MG63 (cell line): ENCODE measurements at places on chromosomes 1 and 21.

DNA sequence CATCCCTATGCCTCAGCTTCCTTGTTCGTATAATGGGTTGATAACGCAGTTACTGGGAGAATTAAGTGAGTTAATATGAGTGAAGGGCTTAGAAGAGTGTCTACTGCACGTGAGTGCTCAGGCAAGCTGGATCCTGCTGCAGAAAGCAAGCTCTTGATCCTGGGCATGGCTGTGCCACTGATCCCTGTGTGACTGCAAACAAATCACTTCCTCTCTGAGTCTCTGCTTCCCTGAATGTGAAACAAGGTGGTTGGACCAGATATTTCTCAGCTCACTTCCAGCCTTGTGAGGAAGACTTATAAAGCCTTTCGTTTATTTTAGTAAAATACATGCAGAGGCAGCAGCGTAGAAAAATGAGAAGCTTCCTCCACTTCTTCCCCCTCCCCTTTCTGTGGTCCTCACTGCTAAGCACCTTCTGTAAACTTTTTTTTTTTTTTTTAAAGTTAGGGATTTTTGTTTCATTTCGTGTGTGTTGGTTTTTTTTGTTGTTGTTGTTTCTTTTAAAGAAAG is 13.8 kb downstream of the PSEN2 start:
- DNase-seq, result no peak

DNA sequence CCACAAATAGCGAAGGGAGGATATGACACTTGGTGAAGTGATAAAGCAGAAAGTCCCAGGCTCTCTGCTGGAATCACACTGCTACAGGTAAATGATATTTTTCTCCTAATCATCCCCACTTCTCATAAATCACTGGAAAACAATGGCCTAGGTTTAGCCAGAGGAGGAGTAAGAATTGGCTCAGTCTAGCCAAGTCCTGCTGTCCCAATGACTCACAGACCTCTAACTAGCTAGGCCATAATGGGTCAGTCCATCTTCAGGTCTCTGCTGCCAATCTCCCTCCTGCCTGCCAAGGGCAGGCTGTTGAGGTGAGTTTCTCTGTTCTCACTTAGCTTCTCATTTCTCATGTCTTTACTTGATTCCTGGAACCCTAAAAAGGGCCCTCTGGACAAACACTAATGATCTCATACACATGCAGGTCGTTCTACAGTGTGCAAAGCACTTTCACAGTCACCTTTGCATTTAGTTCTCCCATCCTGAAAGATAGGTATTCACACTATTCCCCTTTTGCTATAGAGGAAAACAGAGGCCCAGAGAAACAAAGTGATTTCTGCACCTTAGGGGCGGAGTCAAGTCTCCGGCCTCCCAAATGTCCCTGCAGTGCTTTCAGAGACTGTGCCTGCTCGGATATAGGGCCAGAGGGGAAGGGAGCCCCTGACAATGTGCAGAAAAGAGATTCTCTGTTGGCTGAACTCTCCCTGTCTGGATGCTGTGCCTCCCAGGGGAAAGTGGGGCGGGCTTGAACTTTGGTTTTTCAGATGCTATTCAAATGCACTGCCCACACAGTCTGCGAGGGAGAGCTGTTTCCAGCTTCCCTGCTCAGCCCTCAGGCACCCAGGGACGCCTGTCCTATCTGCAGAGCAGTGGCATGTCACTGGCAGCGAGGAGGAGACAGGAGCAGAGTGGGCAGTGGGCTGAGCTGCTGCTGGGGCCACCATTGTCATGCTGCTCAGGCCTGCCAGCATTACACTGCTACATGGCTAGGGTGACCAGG is 3.9 kb upstream of the CDK18 start:
- peak; percentile 87 for DNase-seq

GRCh38 chr1:22223176-22223575 is 80.3 kb upstream of the WNT4 start:
- no peak for DNase-seq

DNA sequence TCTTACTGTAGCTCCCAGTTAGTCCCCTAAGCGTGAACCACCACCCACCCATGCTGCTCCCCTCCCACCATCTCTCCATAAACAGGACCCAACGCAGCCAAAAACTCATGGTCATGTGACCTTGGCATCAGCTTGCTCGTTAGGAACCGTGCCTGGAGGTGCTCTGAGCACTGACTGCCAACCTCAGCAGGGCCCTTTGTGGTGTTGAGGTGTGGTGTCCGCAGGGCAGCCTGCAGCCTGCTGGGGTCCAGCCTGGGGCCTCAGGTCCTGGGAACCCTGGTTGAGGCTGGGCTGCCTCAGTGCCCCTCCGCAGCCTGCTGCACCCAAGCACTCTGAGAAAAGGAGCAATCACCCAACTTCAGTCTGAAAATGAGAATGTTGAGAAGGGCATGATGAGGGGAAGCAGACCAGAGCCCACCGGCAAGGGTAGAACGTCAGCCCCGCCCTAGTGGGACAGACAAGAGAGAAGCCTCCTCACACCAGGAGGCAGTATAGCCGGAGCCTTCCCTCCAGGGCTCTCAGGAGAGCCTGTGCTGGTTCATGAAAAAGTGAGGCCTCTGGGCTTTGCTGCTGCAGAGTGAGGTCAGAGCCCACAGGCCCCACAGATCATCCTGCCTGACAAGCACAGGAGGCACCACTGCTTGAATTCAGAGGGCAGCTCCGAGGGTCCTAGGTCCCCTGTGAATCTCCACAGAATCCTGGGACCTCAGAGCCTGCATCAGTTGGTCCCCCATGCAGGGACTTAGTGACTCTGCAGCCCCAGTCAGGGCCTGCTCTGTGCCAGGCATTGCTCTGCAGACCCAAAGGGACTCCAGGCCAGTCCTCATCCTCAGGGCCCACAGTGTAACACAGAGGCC is 4.9 kb upstream of the COL6A2 start:
- DNase-seq, result peak; percentile 52

DNA sequence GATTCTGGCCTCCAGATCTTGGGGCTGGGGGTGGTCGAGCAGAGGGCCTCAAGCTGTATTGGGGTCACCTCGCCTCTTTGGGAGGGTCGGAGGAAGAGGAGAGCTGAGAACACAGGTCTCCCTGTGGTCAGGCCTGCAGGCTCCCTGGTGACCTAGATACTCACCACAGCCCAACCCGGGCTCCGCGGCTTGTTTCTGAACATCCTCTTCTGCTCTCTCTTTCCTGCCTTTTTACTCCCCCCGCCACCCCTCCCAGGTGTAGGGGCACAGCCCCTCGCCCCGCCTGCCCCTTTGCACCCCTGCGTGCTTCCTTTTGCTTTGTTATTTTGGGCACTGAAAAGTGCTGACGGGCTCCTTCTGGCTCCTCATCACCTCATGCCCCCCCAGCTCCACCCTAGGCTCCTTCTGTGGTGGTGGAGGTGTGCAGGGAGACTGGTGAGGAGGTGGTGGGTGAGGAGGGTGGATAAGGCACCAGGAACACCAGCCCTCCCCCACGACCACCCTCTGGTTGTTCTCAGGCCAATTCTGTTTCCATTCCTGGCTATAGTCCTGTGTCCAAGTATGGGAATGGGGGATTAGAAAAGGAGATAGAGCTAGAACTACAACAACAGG is 10.6 kb upstream of the LINGO4 start:
- no peak for DNase-seq

- peak; percentile 12 for DNase-seq
Observed at GRCh38 chr1:11535761-11536572, 57.0 kb downstream of the DISP3 start.

DNA sequence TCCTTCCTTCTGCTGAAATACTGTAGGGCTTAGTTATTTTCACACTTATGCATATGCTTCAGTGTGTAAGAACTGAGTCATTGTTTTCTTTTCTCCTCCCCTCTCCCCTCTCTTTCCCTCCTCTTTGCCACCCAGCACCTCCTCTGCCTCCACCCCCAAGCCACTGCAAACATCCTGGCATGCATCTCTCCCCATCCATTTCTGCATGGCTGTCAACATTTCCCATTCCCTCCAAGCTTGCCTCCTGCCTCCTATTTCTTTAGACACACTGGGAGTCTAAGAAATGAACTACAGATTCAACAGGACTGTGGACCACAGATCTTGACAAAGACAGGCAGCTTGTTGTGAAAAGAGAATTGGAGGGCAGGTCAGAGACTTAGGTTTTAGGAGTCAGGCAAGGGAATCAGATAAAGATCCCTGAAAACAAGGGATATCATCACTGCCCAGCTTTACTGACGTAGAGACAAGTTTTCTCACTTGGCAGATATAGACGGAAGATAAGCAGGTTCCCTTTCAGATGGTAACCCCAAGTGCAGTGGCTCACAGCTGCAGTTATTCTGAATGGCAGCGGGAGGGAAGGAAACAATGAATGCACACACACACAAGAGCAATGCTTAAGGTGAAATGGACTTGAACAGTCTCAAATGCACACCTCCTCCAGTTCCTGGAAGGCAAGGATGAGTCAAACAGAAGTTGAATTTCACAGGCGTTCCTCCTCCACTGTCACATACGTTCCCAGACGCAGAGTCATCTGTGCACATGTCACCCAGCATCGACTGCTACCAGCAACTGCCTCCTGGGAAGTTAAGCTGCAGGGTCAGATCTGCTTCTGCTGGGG is 56.1 kb downstream of the HIVEP3 start:
- DNase-seq, result peak; percentile 51

GRCh38 chr1:85475055-85475454 is 10.1 kb upstream of the DDAH1 start:
- no peak for DNase-seq

DNA sequence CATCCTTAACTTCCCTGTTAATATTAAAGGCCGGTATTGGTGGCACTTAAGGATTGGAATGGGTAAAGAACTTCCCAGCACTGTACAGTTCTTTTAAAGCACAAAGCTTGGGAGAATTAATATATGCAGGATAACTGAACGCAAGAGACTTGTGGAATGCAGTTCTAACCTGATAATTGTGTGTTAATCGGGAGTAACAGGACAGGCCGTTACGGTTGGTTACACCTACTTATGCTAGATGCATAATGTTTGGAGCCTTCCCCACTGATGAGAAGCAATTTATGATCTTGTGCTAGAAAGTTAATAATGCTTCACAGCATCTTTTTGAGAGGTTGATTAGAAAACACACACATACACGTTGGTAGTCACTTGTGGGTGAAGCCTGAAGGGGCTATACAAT is 7.0 kb downstream of the CHTOP start:
- DNase-seq, result no peak

- DNase-seq, result no peak
Observed at GRCh38 chr1:67597336-67597735, 87.7 kb upstream of the GADD45A start.

GRCh38 chr1:245128381-245129101 is 26.2 kb upstream of the KIF26B start:
- no peak for DNase-seq

DNA sequence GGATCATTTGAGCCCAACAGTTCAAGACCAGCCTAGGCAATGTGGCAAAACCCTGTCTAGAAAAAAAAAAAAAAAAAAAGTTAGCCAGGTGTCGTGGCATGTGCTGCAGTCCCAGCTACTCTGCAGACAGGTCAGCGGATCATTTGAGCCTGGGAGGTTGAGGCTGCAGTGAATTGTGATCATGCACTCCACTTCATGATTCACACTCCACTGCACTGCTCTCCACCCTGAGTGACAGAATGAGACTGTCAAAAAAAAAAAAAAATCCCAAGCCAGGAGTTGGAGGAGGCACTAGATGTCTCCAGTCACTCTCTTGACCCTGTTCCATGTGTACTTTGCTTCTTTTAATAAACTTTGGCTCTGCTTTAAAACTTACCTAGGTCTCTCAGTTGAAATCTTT is 51.0 kb upstream of the OLFM3 start:
- DNase-seq, result no peak
